ENCODE measurements at places on chromosomes 16 and 17.

GRCh38 chr17:46002311-46002972 is 3.4 kb downstream of the STH start:
- peak; percentile 48 for DNase-seq

DNA sequence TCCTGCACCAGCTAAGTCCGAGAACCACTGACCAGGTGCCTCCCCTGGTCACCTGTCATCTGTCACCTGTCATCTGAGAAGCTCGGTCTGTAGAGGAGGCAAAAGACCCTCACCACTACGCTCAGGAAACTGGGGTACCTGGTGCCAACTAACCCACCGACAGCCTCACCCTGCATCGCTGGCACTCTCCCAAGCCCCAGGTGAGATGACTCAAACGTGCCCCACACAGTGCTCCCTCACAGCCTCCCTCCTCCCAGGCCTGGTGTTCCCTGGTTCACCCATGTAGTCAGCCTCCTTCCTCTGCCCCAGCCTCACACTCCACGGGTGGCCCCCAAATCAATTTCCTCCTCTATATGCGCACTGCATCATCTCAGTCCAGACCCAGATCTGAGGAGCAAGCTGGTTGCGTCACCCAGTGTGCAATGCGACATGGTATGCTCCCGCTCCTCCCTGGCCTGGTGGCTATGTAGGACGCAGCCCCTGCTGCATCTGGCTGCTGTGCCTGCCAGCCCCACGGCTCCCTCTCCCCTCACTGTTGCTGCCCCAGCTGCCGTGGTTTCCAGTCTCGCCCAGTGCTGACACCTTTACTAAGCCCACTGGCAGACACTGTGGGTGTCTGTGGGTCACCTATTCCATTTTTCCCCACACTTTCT is 68.3 kb downstream of the GTF3C1 start:
- no peak for DNase-seq

DNA sequence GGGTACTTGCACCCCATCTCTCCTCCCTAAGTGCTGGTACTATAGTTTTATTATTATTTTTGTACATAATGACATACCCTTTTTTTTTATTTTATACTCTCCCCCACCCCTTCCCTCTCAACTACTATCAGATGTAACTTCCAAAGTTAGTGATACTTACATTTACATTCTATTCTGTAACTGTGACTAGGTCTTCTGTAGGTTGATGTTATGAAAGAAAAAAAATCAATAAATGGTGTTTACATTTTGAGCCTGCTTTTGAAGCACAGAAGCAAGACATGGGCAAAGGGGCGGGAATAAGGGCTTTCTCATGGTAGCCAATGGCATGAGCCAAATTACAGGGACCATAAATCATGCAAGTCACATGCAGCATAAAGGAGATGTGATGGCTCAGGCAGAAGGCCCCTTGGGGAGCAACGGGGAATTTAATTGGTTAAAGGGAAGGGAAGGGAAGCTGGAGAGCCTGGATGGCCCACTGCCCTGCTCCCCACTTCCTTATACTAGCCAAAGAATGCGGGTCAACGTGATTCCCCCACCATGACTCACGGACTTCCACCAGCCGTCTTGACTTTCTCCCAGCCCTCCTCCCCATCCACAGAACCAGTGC is 2.4 kb upstream of the ACSF2 start:
- DNase-seq, result peak; percentile 99

DNA sequence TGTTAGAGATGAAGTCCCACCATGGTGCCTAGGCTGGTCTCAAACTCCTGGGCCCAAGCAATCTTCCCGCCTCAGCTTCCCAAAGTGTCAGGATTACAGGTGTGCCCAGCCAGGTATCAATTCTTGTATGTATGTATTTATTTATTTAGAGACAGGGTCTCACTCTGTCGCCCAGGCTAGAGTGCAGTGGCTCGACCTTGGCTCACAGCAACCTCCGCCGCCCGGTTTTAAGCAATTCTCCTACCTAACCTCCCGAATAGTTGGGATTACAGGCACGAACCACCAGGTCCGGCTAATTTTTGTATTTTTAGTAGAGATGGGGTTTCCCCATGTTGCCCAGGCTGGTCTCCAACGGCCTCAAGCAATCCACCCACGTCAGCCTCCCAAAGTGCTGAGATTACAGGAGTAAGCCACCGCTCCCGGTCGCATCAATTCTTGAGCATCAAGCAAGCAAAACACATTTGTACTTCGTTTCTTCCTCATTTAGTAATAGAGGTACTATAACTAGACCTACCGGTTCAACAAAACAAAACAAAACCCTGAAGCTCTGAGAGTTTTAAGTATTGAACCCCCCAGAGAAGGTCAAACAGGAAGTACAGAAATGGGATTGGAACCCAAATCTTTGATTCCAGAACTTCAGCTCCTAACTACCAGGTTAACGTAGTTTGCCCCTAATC is 1.0 kb upstream of the ZNF500 start:
- no peak for DNase-seq

DNA sequence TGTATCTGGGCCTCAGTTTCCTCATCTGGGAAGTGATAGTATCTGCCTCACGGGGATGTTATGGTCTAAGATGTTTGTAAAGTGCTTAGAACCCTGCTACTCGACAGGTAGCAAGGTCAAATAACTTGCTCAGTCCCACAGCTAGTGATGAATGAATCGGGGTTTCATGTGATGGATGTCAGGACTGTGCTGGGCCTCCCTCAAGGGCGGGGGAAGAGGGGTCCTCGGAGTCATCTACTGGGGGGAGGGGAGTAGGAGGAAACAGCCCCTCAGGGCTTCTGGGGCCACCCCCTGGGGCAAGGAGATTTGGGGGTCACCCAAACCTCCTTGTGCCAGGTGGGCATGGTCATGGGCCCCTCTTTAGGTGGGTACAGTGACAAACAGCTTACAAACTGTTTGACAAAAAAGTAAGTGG is 732 bp downstream of the PNPO start:
- no peak for DNase-seq

DNA sequence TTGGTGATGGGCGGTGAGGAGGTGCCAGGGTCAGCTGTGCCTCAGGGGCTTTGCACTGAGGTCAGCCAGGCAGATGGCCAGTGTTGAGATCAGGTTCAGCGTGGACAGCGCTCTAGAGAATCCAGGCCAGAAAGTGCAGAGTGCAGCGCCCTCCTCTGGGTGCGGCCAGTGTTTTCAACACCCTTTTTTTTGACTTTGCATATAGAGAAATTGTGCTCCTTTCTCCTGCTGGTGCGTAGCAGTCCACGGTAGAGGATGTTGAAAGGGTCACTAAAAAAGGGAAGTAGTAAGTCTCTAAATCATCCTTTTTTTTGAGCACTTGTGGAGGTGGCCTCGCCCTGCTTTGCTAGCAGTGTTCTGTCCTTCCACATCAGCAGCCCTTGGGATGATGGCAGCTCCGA is 53.9 kb downstream of the BANP start:
- DNase-seq, result no peak

DNA sequence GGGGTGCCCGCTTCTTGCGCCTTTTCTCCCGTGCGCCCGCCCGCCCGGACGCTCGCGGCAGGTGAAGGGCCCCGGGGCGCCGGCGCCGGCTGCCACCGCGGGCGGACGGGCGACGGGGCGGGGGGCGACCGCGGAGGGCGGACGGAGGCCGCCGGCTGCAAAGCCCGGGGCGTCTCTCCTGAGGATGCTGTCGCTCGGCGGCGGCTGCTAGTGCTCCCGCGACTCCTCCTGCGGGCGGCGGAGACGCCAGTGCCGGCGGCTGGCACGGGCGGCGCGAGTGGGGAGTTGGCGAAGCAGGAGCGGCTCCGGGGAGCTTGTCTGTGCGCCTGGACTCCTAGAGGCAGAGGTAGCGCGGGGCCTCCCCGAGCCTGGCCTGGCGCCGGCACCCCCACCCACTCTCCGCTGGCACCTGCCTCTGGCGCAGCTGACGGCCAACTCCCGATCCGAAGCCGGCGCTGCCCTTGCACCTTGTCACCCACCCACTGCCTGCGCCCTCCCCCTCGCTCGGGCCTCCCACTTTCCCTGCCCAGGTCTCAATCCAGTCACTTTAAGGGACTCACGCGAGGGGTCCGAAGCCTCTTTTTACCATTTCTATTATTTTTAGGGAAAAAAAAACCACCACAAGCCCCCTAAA is at the start of gene FAM20A:
Gene FAM20A, minus strand, starts transcription at position 437 of the 634 bp plus-strand sequence. CDS start 701 bp downstream, outside the sequence.
- no peak for DNase-seq

DNA sequence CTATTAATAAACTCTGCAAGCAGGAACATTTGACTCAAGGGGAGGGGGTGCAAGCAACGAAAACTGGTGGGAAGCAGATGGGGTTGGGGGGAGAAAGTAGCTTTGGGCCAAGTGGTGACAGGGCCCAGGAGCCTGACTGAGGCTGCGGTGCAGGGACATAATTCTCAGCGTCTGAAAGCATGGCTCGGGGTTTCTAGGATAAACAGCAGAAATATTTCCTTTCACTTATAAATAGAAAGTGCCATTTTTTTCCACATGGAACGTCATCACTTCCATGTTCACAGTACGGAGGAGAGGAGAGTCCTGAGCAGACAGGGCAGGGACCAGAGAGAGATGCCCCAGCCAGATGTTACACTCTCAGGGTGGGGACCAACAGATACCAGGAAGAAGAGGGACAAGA is 197.1 kb downstream of the ZFHX3 start:
- DNase-seq, result peak; percentile 81

DNA sequence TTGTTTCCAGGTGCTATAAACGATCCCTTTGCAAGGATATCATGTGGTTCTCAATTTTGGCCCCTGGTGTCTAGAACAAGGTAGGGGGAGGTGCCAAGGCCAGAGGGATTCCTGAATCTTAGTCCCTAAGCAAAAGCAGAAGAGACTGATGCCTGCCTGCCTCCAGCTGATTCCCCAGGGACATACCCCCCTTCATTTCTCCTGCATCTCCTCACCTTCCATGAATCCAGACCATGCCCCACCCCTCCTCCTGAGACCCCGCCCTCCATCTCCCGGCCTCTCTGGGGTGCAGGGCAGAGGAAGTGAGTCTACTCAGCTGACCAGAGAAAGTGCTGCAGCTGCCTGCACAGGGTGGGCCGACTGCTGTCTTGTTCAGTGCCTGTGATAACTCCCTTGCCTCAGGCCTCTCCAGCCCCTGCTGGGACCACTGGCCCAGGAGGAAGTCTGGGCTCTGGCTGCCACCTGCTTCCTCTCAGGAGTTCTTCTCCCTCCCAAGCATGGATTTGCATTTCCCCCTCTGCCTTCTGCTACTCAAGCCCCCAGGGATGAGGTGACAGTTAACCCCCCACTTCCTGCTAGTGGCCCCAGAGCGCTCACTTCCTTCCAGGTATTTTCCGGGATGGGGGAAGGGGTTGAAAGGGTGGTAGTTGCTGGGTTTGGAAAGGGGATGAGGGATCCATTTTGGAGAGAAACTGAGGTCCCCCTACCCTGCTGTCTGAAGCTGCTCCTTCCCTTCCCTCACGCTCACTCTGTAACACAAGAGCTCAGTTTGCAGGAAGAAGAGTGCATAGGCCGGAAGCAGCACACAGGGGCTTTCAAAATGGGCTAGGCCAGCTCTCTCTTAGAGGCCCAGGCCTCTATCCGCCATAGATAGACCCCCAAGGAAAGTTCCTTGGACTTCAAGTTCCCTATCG is 10.5 kb upstream of the TSPOAP1 start:
- DNase-seq, result peak; percentile 97

- no peak for DNase-seq
Measured at GRCh38 chr16:89052890-89053724, 40.5 kb upstream of the ACSF3 start.

- DNase-seq, result no peak
Measured at GRCh38 chr16:56413381-56413780, 12.0 kb downstream of the AMFR start.

DNA sequence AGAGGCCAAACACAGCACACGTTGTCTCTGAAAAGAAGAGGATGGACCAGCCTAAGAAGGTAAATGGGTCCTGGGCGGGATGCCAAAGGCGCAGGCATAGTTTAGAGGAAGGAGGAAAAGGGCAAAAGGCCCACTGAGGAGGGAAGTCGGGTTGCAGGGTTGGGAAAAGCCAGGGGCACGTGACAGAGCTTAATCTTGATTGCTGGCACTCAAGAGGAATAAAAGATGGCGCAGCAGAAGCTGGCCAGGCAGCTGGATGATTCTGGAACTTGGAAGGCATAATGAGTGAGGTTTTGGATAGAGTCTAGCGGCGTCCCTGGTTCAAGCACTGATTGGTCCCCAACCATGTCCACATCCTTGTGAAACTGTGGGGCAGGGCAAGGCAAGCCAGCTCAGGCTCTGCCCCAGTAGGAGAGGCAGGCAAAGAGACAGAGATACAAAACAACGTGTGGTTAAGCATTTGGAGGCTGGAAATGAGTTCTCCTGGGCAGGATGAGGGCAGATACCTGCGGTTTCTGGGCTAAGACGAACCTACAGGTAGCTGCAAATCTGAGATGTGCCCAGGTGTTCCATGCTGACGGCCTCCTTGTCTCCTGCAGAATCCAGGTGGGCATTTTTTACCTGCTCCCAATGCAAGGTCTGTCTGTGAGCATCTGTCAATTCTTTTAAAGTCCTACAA is 52.7 kb upstream of the CIBAR2 start:
- DNase-seq, result no peak

- no peak for DNase-seq
Measured at GRCh38 chr16:73113336-73113735, 65.4 kb upstream of the ZFHX3 start.

GRCh38 chr17:73701701-73702100 is 57.5 kb upstream of the SDK2 start:
- DNase-seq, result no peak

DNA sequence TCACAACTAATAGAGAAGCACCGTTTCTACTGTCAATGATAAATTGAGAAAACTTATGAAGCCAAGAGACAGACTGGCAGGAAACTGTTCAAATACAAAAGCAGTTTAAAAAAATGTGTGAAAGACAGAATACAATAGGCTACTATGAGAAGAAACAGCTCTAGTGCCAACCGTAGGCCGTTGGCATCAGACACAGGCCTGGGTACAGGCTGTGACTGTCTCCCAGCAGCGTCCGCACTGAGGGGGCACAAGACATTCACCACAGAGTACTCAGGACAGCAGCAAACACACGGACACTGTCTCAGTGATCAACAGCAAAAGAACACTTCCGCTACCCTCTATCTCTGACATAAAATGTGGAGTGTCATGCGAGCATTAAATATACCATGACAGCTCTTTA is 7.8 kb upstream of the C1QBP start:
- DNase-seq, result no peak

- no peak for DNase-seq
Measured at GRCh38 chr17:165939-166338, 15.5 kb downstream of the DOC2B start.

- DNase-seq, result peak; percentile 88
Measured at GRCh38 chr16:14186007-14186794, 115.1 kb downstream of the MRTFB start.

DNA sequence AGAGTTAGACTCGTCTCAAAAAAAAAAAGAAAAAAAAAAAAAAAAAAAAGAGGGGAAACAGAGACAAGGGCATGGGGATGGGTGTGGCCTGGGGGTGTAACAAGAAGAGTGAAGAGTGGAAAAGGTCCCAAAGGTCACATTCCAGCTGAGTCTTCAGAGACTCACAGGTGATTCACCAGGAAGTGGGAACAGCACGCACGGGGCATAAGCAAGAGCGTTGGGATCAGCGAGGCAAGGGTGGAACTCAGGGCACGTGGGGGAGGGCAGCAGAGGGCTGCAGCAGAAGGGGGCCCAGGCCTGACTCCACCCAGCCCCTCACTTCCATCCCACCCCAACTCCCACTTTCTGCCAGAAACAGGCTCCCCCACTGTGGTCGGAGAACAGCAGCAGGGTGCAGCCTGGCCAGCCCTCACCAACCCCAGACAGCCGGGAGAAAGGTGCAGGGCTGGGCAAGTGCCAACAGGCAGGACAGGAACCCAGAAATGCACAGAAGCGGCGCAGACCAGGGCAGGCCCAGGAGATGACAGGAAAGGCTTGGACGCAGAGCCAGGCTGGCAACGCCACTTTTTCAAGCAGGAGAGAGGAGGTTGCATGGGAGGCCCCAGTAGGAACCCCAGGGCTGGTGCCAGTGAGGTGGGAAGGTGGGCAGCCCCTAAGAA is 3.3 kb downstream of the MEAK7 start:
- DNase-seq, result peak; percentile 50

- DNase-seq, result no peak
Measured at GRCh38 chr17:22511431-22511830, 819.1 kb downstream of the KCNJ18 start.

Data from fibroblast of skin of right quadriceps (primary cell).